ENCODE measurements at places on chromosomes 11 and 22.
A peak's percentile ranks its signal among the peaks of the same experiment; 100 is the strongest.

- no peak for DNase-seq
Observed at GRCh38 chr11:112942966-112943643, 18.1 kb upstream of the NCAM1 start.

- DNase-seq = no peak
Observed at GRCh38 chr11:79287952-79288351, 152.9 kb downstream of the TENM4 start.

- DNase-seq = peak; percentile 19
Observed at GRCh38 chr11:58788355-58789023, 56.0 kb downstream of the GLYATL2 start.

- DNase-seq = no peak
Observed at GRCh38 chr11:106879029-106879428, 139.2 kb downstream of the GUCY1A2 start.

DNA sequence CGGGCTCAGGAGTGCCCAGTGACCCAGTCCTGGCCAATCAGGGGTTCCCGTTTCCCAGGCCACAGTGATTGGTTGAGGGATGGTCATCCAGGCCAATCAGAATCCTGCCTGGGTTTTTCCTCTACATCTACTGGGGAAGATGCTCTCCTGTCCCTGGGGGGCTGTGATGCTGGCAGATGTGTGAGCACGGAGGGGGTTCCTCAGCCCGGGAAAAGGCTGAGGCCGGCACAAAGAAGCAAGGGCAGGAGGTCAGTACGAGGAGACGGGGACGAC lies 171.2 kb downstream of the CTTN start:
- DNase-seq = no peak

GRCh38 chr11:71933141-71933933 lies 4.5 kb downstream of the RNF121 start:
- no peak for DNase-seq

GRCh38 chr22:42848941-42849550 lies 8.0 kb downstream of the ARFGAP3 start:
- no peak for DNase-seq

DNA sequence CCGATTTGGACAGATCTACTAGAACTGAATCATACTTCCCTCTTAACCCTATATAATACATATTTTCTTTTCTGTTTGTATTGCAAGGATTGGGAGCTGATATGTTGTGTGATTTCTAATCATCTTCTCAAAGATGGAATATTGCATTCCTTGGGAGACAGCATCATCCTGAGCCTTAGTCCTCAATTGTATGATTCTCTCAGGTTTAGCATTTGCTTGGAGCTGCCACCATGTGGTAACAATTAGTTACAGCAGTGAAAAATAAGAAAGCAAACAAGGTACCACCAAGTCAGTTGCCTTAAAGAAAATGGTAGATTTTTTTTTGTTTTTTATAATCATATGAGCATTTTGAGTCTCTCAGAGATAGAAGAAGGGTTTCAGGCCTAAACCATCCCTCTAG lies 11.9 kb downstream of the SNX19 start:
- DNase-seq = no peak

GRCh38 chr11:122032317-122032716 lies 83.7 kb downstream of the BLID start:
- DNase-seq = no peak

GRCh38 chr22:49400136-49400940 lies 427.3 kb downstream of the BRD1 start:
- DNase-seq = no peak

DNA sequence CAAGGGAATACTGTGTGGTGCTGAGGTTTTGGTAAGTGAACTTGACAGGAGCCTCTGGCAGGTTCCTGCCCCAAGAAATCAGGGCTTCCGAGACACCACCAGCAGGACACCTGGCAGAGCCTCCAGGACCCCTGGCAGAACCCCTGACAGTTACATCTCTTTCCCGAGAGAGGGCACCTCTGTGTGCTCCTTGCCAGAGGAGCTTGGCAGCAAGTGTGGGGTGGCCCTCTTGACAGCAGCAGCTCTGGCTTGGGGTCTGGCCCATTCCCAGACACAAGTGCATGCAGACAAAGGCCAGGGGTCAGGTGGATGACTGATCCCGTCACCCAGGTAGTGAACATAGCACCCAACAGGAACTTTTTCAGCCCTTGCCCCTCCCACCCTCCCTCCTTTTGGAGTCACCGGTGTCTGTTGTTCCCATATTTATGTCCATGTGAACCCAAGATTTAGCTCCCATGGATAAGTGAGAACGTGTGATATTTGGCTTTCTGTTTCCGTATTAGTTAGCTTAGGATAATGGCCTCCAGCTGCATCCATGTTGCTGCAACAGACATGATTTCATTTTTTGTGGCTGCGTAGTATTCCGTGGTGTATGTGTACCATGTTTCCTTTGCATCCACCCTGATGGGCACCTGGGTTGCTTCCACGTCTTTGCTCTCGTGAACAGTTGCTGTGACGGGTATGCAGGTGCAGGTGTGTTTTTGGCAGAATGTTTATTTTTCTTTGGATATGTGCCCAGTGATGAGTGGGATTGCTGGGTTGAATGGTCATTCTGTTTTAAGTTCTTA lies 21.2 kb upstream of the OSBPL5 start:
- no peak for DNase-seq

DNA sequence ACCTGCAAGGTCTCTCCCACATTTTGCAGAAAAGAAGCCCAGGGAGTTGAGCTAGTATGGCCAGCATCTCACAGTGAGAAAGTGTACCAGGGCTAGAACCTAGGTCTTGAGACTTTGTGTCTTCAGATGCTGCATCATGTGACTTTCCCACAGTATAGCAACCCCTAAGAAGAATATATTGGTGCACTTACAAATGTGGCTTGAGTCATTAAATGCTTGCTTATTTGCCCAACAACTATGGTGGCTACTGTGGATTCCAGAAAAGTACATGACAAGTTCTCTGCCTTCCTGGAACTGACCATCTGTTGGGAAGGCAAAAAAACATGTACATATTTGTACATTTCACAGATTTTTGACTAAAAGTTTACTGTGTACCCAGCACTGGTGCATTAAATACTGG lies 55.0 kb downstream of the POLD3 start:
- DNase-seq = no peak

DNA sequence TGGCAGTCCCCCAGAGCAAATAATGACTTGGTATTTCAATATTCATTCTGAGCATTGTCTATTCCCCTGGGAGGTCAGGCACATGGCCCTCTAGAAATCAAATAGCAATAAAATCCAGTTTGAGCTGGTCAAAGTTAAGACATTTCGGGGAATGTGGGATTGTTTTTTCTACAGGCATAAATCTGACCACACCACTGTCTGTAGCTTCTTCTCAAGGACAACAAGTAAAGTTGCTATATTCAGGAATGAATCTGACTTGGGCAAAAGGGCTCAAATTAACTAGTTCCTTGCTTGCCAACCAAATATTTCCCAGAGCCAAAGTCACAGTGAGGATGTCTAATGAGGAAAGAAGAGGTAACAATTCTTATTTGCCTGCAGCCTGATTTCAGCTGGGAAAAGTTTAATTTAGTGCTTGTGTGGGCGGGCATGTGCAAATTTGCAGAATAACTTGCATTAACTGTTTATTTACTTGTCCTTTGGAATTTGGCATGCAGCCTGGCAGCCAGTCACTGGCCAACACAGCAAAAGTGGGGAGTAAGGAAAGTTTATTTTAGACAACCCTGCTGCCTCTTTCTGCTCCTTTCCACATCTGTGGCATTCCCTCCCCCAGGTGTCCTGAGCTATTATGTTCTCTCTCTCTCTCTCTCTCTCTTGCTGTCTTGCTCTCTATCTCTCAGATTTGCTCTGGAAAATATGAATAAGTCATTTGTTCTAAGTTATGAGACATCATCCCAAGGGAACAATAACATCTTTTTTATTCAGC lies 51.2 kb upstream of the ARHGAP20 start:
- DNase-seq = no peak

GRCh38 chr11:72777755-72778278 lies 16.0 kb downstream of the STARD10 start:
- no peak for DNase-seq

GRCh38 chr11:122756417-122756816 lies 81.9 kb upstream of the CRTAM start:
- DNase-seq = no peak

DNA sequence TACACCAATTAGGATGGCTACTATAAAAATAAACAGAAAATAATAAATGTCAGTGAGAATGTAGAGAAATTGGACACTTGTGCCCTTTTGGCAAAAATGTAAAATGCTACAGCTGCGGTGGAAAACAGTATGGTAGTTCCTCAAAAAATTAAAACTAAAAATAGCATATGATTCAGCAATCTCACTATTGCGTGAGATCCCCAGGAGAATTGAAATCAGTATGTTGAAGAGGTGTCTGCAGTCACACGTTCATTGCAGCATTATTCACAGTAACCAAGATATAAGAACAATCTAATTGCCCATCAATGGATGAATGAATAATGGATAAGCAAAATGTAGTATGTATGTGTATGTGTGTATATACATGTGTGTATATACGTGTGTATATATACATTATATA lies 6.8 kb downstream of the OR52N2 start:
- no peak for DNase-seq

- DNase-seq = no peak
Observed at GRCh38 chr11:48109046-48109666, 107.5 kb upstream of the OR4B1 start.

GRCh38 chr22:49861642-49862495 lies 8.2 kb downstream of the ZBED4 start:
- no peak for DNase-seq

- no peak for DNase-seq
Observed at GRCh38 chr22:25704701-25705100, 37.3 kb upstream of the MYO18B start.

DNA sequence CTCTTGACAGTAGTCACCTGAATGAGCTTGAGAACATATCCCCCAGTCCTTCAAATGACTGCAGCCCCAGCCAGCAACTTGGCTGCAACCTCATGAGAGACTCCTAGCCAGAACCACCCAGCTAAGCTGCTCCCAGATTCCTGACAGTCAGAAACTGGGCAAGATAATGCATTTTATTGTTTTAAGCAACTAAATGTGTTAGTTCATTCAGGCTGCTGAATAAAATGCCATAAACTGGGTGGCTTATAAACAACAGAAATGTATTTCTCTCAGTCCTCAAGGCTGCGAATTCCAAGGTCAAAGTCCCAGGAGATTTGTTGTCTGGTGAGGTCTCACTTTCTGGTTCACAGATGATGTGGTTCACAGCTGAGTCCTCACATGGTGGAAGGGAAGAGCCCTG lies 5.8 kb upstream of the PAMR1 start:
- no peak for DNase-seq

DNA sequence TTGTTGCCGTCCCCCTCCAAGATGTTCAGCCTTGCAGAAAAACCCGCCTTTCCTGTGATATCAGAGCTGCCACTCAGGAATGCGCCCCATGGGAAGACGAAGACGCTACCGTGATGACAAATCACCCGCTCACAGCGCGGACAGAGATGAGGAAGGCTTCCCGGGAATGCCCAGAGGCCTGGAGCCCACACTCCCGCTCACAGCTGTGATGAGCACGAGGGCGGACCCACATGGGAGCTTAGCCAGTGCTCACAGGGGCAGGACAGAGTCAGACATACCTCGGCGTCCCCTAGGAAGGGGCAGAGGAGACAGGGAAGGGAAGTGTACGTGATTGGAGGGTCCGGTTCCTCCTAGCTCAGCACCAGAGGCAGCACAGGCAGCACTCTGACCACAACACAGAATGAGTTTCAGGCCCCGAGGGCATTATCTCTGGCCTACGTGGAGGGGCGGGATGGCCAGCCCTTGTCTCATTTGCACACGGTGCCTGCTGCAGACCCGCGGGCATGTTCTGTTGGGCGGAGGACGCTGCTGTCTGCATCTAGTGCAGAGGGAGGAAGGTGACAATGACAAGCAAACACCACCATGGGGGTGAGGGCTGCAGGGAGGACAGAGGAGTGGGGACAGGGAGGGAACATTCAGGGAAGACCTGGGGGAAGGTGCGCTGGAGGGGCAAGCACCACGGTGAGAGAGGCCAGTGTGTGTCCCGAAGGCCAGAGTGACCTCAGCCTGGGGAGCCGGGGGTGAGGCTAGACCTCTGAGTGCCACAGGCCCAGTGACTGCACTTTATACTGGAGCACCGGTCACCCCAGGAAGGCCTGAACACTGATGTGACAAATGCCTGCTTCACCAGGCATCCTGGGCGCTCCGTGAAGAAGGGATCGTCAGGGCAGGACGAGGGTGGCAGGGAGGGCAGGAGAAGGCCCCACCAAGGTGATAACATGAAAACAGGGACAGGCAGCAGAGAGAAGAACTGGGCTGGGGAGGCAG lies 79.6 kb downstream of the CELSR1 start:
- DNase-seq = no peak

GRCh38 chr11:122812638-122813037 lies 25.7 kb upstream of the CRTAM start:
- no peak for DNase-seq

GRCh38 chr22:45120931-45121330 lies 42.8 kb upstream of the NUP50 start:
- DNase-seq = no peak

DNA sequence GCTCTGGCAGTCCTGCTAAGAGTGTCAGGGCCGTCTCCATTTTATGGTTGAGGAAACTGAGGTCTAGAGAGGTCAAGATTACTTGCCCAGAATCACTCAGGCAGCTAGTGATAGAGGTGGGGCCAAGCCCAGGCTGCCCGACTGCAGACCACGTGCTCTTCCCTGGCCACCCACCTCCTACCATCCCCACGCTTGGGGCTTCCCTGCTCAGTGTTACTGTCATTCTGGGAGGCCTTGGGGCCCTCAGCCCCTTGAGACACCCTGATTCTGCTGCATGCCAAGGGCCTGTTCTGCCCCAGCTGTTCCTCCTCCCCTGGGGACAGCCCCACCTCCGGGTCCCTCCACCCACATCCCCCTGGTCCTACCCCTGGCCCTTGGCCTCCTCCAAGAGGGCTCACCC lies 17.2 kb upstream of the TAB1 start:
- DNase-seq = no peak

- no peak for DNase-seq
Observed at GRCh38 chr22:43720716-43721115, 91.4 kb downstream of the EFCAB6 start.

- DNase-seq = no peak
Observed at GRCh38 chr11:102920118-102920684, 35.3 kb downstream of the MMP13 start.

GRCh38 chr11:61007383-61007955 lies 36.0 kb downstream of the CD6 start:
- DNase-seq = no peak
